ENCODE measurements at places on chromosomes 5 and 9.

DNA sequence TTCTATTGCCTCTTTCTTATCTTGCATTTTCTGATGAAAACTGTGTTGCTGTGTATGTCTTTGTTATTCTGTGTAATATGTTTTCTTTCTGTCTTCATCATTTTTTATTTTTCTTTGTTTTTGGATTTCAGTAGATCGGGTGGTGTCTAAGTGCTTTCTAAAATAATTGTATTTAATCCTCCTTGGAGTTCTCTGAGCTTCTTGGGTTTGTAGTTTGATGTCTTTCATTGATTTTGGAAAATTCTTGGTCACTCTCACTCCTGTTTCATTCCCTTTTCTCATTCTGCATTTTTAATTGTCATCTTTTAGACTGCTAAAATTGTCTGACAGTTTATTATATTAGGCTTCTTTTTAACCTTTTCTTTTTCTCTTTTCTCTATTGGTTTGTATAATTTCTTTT, 560.5 kb downstream of the IRX1 start:
- no peak for DNase-seq

GRCh38 chr9:38006163-38006562, 62.9 kb downstream of the SHB start:
- no peak for DNase-seq

- no peak for DNase-seq
Measured at GRCh38 chr5:166166071-166166470, 2125.4 kb upstream of the WWC1 start.

GRCh38 chr5:107217721-107218130, 453.0 kb downstream of the EFNA5 start:
- no peak for DNase-seq

GRCh38 chr9:124340219-124341069, 74.8 kb downstream of the PSMB7 start:
- no peak for DNase-seq

DNA sequence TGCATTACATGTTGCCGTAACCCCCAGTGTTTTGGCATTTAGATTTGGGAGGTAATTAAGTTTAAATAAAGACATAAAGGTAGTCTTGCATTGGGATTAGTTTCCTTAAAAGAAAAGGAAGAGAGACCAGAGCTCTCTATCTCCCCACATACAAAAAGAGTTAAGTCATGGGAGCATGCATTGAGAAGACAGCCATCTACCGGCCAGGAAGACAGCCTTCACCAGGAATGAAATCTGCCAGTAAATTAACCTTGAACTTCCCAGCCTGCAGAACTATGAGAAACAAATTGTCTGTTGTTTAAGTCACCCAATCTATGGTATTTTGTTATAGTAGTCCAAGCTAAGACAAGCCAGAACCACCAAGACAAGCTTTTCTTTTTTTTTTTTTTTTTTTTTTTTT, 567.0 kb upstream of the CDH18 start:
- DNase-seq = no peak

DNA sequence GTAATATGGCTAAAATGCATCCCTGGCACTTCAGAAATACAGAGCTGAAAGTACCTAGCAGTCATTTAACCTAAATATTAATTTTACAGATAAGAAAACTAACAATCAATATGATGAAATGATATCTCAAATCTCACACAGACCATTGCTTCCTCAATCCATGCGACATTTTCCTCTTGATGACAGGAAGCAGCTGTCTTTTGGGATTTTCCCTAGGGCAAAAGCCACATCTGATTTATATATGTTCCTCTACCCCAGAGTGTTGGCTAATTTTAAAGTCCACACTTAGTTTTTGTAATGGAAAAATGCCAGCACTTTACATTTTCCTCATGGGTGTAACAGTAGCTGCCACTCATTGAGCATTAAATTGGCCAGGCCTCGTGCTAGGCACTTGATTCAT, 47.7 kb upstream of the ITGA1 start:
- DNase-seq = no peak

DNA sequence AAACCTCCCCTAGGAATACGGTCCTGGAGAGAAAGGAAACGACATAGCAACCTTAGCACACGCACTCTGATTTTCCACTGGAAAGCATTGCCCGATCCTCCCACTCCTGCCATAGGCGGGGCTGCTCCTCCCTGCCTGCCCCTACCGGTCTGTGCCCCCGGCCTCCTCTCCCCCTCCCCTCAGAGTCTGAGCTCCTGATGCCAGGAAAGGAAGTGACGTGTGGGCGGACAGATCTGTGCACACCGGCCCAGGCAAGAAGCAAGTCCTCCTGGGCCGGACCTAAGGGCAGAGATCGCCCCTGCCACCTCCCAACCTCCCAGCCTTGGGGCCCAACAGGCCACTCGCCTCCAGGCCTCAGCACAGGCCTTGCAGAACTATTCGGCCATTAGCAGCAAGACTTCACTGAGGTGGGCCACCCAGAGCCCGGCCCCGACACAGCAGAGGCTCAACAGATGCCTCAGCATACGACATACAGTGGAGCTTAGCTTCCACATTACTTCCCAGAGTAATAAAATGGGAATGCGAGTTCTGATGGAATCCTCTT, 7.2 kb downstream of the NINJ1 start:
- no peak for DNase-seq

DNA sequence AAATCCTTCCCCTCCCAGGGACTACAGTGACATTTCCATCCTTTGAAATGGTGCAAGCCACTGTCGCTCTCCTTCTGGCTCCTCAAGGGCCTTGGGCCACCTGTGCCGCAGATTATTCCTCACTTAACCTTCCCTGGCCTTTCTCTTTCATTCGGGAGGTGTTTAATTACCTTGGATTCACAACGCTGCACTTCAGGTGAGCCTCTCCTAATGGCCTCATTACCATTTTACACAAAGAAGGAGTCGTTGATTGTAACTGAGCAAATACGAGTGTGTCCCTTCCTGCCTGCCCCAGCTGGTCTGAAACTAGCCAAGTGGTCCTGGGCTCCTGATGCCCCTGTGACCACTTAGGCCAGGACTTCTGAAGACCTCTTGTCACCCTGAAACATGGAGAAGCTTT, 205.0 kb downstream of the CRB2 start:
- no peak for DNase-seq

DNA sequence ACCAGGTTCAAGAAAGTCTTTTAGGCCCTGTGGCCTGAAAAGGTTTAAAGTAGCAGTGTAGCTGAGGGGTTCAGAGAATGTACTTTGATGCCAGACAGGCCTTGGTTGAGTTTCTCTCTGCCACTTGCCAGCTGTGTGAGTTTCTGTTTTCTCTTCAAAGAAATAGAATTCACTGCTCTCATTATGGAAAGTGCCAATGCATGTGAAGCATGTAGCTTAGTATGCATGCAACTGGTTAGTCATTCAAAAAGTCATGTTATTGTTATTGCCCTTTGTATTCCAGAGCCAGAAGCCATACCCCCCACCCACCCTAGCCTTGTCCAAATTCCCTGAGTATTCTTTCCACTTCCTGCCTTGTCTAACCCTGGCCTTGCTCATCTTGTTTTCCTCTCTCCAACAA, 101.7 kb downstream of the ADRB2 start:
- DNase-seq = no peak

- DNase-seq = no peak
Measured at GRCh38 chr5:33582417-33582816, 141.7 kb downstream of the TARS1 start.

- DNase-seq = no peak
Measured at GRCh38 chr5:107403228-107403953, 267.3 kb downstream of the EFNA5 start.

- DNase-seq = no peak
Measured at GRCh38 chr5:171623551-171624097, 162.0 kb upstream of the SMIM23 start.

GRCh38 chr9:121322037-121322736, 47.9 kb downstream of the STOM start:
- DNase-seq = no peak

- DNase-seq = no peak
Measured at GRCh38 chr5:141641634-141642267, 5.0 kb downstream of the RELL2 start.

- no peak for DNase-seq
Measured at GRCh38 chr5:61704289-61704688, 372.2 kb downstream of the ZSWIM6 start.

DNA sequence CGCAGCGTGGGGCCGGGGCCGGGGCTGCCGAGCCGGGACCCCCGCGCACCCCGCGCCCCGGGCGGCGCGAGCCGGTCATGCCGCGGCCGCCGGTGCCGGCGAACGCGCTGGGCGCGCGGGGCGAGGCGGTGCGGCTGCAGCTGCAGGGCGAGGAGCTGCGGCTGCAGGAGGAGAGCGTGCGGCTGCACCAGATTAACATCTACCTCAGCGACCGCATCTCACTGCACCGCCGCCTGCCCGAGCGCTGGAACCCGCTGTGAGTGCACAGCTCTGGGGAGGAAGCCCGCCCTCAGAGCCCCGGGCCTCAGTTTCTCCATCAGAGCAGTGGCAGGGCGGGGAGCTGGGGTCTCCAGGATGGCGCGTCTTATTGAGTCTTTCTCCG, 335 bp downstream of the GALNT12 start:
- no peak for DNase-seq

- DNase-seq = peak; percentile 83
Measured at GRCh38 chr9:35664531-35665470, at the start of gene ARHGEF39. ARHGEF39 (minus strand) TSS chr9:35665195; CDS start chr9:35665169, 26 bp downstream.

GRCh38 chr5:115402822-115403577, 106.5 kb upstream of the CCDC112 start:
- no peak for DNase-seq

DNA sequence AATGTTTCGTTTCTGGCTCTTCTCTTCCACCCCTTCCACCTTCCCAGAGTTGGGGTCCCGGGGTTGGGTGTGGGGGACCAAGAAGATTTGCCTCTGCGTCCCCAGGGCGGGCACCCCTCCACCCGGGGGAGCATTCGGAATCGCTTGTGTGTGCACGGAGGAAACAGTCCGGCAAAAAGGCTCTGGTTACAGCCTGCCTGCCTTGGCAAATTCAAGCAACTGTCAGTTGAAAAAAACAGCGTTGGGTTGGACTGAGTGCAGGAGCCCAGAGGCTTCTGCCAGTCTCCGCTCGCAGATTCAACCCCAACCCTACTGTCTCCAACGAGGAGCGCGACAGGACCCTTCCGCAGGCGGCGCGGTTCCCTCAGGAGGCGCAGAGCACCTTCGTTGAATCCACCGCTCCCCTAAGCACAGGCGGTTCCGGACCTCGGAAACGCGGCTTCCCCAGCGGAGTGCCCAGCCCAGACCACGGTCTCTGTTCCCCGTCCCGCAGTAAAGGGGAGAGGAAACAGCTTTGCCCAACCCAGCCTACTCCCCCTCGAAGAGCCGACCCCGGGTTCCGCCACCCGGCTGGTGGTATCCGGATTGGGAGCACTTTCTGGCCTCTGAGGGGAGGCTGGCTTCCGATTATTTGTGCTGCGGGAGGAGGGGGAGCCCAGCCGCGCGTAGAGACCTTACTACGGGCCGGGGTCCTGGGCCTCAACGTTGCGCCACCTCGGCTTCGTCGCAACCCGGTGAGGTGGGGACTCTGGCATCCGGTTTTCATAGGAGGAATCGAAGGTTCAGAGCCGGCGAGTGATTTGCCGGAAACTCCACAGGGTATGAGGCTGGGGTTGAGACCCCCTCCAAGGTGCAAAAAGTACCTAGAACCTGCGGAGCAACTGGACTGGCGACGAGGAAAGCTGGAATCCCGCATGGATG, 9.6 kb downstream of the LHX6 start:
- no peak for DNase-seq

GRCh38 chr9:138043061-138043410, 165.5 kb downstream of the CACNA1B start:
- DNase-seq = no peak

GRCh38 chr5:101664071-101664791, 631.9 kb downstream of the SLCO4C1 start:
- DNase-seq = no peak

GRCh38 chr9:2837915-2838314, 6.0 kb downstream of the PUM3 start:
- DNase-seq = no peak

DNA sequence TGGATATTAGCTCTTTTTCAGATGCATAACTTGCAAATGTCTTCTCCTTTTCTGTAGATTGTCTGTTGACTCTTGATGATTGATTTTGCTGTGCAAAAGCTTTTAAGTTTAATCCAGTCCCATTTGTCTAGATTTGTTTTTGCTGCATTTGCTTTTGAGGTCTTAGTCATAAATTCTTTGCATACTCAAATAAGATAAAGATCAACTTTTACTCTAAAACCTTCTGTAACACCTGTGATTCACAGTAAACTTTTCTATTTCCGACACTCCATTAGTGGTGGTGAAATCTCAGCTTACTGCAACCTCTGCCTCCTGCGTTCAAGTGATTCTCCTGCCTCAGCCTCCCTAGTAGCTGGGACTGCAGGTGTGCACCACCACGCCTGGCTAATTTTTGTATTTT, 239.0 kb upstream of the ST8SIA4 start:
- no peak for DNase-seq

GRCh38 chr5:155783246-155783645, 543.7 kb upstream of the SGCD start:
- DNase-seq = no peak

GRCh38 chr9:114403153-114403756, 15.5 kb upstream of the AKNA start:
- no peak for DNase-seq

GRCh38 chr9:976258-976942, at the start of gene DMRT3:
DMRT3 (plus strand) TSS chr9:976655; CDS start chr9:977002, 347 bp downstream.
- DNase-seq = no peak

DNA sequence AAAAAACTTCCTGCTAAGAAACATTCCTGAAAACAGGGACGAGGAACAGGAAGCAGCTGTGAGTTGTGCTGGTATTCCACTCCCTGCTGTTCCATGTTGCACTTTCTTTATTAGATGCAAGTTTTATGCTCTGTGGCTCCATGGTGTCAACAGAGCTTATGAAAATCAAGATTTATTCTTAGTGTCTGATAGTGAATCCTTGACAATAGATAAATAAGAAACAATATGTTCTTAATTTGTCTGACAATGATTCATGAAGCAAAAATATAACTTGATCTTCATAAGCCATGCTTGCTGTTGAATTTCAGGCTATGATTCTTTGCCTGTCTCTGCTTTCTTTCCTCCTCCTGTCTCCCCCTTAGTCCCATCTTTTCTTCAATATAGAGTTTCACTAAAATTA, 119.6 kb downstream of the DROSHA start:
- DNase-seq = no peak

- no peak for DNase-seq
Measured at GRCh38 chr5:118121258-118121657, 867.1 kb downstream of the DTWD2 start.

GRCh38 chr9:130756037-130756436, 62.5 kb downstream of the EXOSC2 start:
- DNase-seq = no peak

- DNase-seq = no peak
Measured at GRCh38 chr9:22142671-22143070, 133.6 kb upstream of the CDKN2B start.

GRCh38 chr5:151196556-151197290, 27.2 kb downstream of the CCDC69 start:
- DNase-seq = no peak

GRCh38 chr5:152514827-152515397, 109.8 kb upstream of the NMUR2 start:
- DNase-seq = no peak

DNA sequence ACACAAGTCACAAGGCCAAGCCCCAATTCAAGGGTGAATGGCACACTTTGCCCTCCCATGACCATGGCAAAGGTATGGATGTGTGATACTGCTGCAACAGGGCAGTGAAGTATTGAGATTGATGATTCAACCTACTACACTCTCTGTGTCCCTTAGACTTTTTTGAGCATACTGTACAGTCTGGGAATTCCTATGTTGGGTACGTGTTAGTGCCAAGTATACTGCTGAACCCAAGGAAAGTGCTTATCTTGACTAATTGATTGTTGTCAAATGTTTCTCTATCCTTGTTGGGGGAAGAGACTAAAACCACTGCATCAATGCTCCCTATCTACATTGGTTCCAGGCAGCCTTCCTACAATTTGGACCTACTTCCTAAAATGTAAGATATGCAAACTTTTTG, 93.7 kb downstream of the NDFIP1 start:
- no peak for DNase-seq

Data from stimulated activated CD4-positive, alpha-beta T cell treated with anti-CD3 and anti-CD28 coated beads, Interleukin-2, amount 100 ng/mL, for 24 hours (primary cell).